ENCODE measurements at places on chromosomes 6 and 20.

- DNase-seq, result no peak
Observed at GRCh38 chr20:58583176-58583575, 67.9 kb upstream of the STX16 start.

GRCh38 chr6:114879693-114880092 is 536.9 kb upstream of the HS3ST5 start:
- DNase-seq, result no peak

DNA sequence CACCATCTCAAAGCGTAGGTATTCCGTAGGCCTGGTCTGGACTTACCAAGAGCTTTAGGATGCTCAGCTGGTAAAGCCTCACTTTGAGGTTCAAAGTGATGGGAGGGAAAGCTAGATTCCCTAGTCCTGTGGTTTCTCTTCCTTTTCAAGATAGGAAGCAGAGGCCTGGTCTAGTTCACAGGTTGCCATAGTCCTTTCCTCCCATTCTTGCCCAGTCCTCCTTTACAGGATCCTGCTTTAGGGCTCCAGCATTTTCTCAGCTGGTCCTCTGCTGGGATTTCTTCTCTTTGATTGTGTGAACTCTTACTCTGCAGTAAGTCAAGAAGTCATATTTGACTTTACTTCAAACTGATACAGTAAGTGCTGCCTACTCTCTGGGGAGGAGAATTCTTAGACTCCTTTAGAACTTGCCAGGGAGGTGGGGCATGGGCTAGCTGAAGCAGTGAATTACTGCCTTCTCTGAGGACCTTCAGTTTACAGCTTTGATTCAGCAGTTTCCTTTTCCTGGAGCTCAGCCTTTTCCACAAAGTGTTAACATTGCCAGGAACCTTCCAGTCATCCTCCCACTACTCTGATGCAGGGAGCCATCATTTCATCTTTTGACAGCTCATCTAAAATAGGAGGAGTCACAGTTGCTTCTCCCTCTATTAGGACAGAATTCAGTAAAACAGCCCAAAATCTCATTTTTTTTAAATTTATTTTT is 42.8 kb upstream of the PLCG1 start:
- no peak for DNase-seq

DNA sequence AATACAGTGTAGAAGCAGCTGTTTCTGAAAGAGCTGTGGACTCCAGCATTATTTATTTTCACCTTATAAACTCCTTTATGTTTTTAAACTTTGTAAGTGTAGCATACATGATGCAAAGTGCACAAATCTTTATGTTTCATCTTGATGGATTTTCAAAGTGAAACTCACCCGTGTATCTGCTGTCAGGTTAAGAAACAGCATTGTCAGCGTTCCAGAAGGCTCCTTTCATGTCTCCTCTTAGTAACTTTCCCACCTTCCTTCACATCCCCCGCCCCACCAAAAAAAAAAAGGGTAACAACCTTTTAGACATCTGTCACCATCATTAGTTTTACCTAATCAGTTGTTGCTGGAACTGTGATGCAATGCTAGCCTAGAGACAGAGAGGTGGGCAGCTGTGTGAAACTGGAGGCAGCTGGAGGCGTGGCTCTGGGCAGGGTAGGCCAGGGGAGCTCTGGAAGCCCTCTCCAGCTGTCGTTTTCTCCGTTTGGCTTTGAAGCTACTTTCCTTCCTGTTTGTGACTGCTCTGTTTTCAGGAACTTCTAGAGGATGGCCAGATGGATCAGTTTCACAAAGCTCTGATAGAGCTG is 7.2 kb downstream of the ACTR5 start:
- no peak for DNase-seq

DNA sequence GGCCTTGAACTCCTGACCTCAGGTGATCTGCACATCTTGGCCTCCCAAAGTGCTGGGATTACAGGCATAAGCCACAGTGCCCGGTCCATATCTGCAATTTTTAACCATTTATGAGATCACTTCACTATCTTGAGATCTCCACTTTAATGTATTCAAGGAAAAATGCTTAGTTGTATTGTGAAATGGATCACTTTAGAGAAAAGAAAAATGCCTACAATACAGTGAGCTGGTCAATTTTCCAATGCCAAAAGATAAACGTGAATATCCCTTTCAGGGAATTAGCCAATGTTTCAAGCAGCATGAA is 82.8 kb upstream of the ZNF217 start:
- no peak for DNase-seq

GRCh38 chr6:4319981-4320683 is 184.8 kb upstream of the ECI2 start:
- DNase-seq, result no peak

- DNase-seq, result no peak
Observed at GRCh38 chr6:39558079-39558478, 167.1 kb downstream of the KIF6 start.

GRCh38 chr6:75922226-75922625 is 150.2 kb downstream of the IMPG1 start:
- DNase-seq, result no peak

- DNase-seq, result no peak
Observed at GRCh38 chr6:10312445-10312844, 102.4 kb downstream of the TFAP2A start.

- DNase-seq, result peak; percentile 75
Observed at GRCh38 chr6:87968435-87969278, 79.0 kb upstream of the SPACA1 start.

GRCh38 chr6:35448191-35448590 is 3.9 kb upstream of the FANCE start:
- no peak for DNase-seq

DNA sequence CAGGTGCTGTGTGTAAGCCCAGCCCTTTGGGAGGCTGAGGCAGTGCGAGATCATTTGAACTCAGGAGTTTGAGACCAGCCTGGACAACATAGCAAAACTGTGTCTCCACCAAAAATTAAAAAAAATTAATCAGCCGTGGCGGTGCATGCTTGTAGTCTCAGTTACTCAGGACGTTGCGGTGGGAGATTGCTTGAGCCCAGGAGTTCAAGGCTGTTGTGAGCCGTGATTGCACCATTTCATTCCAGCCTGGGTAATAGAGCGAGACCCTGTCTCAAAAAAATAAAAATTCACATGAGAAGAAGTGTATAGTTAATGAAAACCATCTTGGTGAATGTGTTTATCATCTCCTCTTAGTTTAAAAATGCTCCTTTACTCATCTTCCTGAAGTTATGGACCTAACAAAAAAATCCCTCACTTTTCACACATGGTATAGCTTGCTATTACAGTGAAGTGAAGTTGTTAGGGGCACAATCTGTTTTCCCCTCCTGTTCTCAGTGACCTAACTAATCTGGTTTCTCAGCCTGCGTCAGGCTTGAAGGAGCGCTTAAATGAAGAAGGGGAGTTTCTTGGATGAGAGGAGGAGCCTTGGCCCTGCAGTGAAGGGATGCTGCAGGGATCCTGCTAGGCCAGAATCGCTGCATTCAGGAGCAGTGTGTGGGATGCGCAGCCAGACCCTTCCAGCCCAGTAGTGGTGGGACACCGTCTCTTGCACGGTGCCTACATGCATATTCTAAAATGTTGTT is 45.3 kb downstream of the JARID2 start:
- DNase-seq, result no peak

DNA sequence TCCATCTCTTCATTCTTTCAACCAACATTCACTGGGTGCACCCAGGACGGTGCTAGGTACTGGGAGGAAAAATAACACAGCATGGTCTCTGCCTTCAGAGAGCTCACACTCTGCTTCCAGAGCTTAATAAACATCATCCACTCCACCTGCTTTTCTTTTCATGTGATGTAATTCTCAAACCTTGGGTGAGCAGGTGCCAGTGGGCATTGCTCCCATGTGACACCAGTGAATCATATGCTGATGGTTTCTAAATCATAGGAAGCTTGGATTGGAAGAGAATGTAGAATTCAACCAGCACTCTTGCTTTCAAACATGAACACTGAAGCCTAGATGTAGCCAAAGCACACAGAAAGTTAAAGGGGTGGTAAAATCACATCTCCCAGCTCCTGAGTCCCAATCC is 189.8 kb downstream of the FOXA2 start:
- DNase-seq, result no peak

DNA sequence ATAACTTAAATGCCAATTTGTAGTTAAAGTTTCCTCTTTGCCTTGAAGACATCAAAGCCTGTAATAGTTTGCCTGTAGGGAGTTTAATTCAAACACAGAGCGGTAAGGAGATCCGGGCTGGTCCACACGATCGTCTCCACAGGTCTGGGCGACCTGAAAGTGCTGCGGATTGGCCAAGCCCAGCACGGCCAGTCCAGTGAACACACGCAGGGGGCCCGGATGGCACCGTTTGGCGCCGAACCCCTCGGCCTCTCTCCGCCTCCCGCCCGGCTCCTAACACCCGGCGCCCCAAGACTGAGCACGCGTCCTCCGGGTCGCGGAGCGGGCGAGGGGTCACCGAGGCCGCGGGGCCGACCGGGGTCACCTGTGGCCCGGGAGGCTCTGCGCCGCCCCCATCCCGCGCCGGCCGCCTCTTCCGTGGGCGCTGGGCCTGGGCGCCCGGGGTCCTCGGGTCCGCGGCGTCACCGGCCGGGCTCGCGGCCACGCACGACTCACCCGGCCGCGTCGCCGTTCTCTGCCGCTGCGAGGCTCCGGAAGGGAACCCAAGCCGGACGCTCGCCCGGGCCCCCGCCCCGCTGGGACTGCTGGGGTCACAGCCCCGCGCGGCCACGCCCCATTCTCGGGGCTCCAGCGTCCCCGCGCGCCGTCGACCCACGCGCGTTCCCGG is 481 bp downstream of the SERPINB6 start:
- peak; percentile 97 for DNase-seq

GRCh38 chr6:11969092-11969491 is 43.0 kb upstream of the HIVEP1 start:
- peak; percentile 24 for DNase-seq

DNA sequence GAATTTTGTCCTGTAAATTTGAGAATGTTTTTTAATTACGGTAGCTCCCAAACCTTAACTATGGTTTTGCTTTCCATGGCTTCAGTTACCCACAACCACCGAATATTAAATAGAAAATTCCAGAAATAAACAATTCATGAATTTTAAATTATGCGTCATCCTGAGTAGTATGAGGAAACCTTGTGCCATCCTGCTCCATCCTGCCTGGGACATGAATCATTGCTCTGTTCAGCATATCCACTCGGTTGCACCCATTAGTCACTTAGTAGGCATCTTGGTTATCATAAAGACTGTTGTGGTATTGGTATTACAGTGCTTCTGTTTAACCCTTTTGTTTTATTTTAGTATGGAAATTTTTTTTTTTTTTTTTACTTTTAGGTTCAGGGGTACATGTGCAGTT is 39.7 kb downstream of the KCNS1 start:
- no peak for DNase-seq

DNA sequence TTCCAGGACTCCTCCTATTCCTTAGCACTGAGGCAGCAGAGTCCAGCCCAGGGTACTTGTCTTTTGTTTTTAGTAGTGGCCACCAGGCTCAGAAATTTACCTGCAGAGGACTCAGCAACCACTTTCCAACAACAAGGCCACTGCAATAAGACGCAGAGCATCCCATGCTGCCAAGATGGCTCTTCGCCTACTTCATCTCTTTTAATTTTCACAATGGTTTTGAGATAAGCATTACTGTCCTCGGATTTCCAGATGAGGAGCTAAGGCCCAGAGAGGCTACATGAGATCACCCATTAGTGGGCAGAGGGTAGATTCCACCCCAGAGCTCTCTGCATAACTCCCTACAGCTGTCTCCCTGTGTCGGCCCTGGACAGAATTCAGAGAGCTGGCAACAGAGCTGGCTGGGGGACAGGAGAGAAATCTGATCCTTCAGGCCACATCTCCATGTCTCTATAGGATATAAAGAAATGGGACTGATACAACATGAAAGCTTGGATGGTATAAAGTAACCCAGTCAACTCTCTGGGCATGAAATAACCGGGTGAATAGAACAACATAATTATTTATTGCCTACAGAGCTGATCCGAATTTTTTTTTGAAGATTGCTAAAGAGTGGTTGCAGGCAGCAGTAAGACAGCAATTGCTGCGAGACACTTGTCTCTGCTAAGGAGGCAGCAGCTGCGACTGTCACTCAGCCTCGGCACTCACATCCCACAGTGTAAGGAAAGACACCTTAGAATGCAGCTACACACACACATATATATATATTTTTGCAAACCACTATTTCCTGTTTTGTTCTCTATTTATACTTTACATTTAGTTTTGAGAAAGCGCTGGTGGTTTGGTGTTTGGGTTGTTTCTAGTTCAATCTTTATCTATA is 37.2 kb downstream of the SCML4 start:
- DNase-seq, result no peak

DNA sequence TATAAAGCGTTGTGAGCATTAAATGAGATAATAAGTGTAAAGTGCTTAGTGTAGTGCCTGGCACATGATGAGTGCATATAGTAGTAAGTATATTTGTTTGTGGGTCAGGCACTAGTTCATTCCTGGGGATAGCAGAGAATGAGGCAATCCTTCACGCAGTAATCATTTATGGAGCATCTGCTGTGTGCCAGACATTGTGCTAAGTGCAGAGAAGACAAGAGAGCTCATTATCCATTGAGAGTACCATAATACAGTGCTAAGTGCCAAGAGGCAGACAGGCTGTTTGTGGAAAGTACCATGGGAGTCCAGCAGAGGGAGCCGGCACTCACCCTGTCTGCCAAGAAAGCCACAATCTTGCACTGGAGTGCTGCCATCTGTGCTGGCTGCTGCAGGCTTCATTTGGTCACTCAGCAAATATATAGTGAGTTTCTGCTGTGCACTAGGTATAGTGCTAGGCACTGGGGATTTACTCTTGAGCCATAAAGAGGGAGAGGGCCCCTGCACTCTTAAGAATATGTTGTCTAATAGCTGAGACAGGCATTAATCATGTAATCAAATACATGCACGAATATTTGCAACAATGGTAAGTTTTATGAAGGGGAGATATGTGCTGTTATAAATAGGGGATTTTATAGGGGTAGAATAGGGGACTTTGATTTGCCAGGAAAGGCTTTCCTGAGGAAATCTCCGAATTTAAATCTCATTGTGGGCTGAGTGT is 12.9 kb upstream of the MROH8 start:
- DNase-seq, result peak; percentile 92

GRCh38 chr6:40387871-40388264 is 199.3 kb downstream of the LRFN2 start:
- no peak for DNase-seq

DNA sequence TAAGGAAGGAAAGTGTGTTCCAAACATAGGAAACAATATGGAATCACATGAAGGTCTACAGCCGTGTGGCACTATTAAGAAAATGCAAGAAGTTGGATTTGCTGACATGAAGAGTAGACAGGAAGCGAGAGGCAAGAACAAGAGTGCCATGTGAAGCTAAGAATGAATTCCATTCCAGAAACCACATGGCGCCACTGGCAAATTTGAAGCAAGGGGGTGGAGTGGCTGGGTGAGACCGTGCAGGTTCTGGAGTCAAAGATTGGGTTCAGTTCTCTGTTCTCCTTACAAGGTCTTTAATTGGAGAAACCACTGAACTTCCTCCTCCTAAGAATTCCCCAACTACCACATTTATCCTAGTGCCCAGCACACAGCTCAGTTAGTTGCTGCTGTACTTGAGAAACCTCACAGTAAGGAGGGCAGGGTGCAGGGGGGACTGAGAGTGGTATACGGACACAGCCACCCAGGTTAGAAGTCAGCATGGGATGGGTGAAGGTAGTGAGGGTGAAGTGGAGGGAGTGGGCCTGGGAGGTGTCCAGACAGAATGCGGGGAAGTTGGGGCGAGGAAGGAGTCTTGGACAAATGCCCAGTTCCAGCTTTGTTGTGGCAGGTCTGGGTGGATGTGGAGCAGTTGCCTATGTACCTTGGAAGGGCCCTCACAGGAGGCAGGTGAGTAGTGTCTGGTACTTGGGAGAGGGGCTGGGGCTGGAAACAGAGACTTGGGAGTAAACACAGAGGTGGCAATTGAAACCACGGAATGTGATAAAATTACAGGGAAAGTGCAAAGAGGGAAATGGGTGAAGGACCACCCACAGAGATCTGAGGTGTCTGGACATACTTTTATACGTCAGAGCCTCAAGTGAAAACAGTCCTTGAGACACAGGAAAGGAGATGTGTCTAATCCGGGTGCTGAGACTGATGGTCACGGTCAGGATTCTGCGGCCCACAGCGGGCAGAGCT is 14.3 kb downstream of the LYRM4 start:
- no peak for DNase-seq
